Activated CD4-positive, alpha-beta T cell treated with anti-CD3 and anti-CD28 coated beads for 1 hour (primary cell): ENCODE measurements at places on chromosomes 11 and 22.

- no peak for DNase-seq
These were observed 25.5 kb downstream of the OR10A6 start for GRCh38 chr11:7905549-7905948.

DNA sequence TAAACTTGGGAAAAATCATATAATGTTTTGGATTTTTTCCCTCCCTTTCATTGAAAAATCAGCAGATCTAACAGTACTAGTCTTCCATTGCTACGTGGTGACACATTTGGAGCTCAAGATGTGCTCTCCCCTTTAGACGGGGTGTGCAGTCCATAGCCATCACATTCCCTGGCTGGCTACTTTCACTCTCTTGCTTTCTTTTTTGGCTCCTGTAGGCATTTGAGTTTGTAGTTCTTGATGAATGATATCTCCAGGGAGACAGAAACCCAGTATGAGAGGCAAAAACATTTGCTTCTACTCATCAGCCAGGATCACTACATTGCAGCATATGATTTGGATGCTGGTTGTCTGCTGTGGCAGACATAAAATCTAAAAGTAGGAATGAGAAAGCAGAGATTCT lies 12.1 kb downstream of the CCDC81 start:
- DNase-seq, result no peak

DNA sequence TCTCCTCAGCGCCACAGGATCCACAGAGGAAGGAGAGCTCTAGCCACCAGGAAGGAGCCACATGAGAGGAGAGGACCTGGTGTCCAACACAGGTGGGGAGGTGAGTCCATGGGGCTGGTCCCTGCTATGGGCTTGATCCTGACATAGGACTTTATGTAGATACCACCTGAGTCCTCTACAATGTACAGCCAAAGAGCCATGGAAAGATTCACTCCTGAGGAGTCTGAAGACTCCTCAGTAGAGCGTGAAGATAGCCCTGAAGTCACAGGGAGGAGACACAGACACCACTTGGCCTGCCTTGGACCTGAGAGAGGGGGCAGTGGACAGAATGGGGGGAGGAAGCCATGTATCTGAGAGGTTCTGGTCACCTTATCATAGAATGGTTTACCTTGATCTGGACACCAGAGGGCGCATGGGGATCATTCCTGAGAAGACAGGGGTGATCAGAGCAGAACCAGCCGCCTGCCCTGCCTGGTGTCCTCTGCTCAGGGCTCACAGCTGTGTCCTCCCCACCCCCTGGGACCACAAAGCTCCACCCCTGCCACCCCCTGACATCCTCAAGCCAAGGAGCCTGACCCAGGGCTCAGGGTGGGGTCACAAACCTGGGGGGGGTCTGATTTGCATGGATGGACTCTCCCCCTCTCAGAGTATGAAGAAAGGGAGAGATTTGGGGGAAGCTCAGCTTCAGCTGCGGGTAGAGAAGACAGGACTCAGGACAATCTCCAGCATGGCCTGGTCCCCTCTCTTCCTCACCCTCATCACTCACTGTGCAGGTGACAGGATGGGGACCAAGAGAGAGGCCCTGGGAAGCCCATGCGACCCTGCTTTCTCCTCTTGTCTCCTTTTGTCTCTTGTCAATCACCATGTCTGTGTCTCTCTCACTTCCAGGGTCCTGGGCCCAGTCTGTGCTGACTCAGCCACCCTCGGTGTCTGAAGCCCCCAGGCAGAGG lies 77.0 kb downstream of the ZNF280B start:
- peak; percentile 18 for DNase-seq

DNA sequence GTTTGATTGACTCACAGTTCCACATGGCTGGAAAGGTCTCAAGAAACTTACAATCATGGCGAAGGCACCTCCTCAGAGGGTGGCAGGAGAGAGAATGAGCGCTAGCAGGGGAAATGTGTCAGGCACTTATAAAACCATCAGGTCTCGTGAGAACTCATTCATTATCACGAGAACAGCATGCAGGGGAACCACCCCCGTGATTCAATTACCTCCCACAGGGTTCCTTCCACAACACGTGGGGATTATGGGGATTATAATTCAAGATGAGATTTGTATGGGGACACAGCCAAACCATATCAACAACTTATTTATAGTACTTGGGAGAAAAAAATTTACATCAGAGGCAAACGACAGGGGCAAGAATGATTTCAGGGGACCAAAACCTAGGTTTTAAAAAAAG lies 3.0 kb downstream of the ME3 start:
- no peak for DNase-seq

GRCh38 chr11:114031967-114032320 lies 27.6 kb upstream of the ZBTB16 start:
- no peak for DNase-seq

- DNase-seq, result no peak
These were observed 76.7 kb upstream of the NECTIN1 start for GRCh38 chr11:119805663-119806062.

DNA sequence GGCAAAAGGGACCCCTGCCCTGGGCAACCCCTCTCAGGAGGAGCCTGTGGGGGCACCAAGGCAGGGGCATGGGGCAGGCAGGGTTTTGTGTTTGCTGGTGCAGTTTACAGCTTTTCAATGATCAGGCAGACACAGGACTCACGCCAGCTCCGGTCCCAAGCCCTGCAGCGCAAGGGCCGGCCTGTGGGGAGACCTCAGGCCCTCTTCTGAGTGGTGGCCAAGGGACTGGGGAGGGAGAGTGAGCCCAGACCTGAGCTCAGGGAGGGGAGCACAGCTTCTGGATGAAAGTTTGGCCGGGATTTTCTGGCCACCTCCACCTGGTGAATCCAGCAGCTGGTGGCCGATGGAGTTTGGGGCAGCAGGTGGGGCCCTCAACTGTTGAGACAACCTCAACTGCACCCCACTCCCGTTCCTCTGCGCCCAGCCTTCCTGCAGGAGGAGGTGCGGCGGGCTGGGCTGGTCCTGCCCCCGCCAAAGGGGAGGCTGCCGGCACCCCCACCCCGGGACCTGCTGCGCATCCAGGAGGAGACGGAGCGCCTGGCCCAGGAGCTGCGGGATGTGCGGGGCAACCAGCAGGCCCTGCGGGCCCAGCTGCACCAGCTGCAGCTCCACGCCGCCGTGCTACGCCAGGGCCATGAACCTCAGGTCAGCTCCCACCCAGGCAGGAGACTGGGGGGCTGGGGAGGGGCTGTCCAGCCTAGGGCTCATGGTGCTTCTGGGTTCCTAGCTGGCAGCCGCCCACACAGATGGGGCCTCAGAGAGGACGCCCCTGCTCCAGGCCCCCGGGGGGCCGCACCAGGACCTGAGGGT lies 3.6 kb downstream of the TCIRG1 start:
- DNase-seq, result no peak

- no peak for DNase-seq
These were observed 810.7 kb downstream of the BRD1 start for GRCh38 chr22:49016909-49017481.

GRCh38 chr22:43230971-43231723 lies 44.2 kb upstream of the TTLL12 start:
- peak; percentile 53 for DNase-seq

GRCh38 chr11:62706850-62707247 lies 375 bp downstream of the BSCL2 start:
- no peak for DNase-seq

- no peak for DNase-seq
These were observed 76.8 kb upstream of the RTL6 start for GRCh38 chr22:44574640-44575380.

DNA sequence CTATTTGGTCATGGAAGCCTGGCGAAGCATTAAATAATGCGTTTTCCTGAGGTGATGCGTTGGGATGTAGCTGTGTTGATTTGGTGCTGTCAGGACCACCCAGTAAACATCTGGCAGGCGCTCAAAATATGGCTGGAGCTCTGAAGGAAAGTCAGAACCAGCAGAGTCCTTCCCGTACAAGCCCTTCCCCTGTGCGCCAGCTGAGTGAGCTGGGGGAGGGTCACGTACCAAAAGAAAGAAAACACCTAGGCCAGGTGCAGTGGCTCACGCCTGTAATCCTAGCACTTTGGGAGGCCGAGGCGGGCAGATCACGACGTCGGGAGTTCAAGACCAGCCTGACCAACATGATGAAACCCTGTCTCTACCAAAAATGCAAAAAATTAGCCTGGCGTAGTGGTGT lies 55.6 kb upstream of the CECR2 start:
- no peak for DNase-seq

- DNase-seq, result peak; percentile 61
These were observed 51.5 kb upstream of the LRRC32 start for GRCh38 chr11:76721755-76722677.

DNA sequence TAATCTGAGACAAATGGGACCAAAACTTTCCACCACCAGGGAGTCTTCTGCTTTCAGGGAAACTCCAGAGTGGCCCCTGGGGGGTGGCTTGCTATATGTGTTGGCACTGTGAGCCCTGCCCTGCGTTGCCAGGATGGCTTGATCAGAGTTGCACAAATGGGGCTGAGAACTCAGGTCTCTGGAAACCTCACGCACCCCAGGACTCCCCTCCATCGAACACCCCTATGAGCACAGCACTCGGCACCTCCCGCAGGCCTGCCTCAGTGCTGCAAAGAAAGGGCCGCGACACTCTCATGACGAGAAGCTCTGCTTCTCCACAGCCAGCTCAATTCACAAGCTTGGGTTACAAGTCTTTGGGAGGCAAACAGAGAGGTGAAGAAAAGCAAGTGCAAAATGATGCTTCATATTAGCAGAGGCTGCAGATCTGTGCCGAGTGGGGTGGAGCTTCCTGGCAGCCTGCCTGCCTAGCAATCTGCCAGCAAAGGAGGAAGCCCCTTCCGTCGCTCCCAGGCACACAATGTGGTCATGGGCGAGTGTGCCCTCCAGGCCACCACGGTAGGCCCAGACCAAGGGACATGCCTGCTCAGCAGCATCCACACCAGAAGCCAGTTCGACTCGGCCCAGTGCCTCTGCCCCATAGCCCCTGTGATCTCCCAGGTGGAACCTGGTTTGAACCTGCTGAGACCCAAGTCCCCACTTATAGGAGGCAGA lies 55.7 kb downstream of the MYH9 start:
- DNase-seq, result no peak

DNA sequence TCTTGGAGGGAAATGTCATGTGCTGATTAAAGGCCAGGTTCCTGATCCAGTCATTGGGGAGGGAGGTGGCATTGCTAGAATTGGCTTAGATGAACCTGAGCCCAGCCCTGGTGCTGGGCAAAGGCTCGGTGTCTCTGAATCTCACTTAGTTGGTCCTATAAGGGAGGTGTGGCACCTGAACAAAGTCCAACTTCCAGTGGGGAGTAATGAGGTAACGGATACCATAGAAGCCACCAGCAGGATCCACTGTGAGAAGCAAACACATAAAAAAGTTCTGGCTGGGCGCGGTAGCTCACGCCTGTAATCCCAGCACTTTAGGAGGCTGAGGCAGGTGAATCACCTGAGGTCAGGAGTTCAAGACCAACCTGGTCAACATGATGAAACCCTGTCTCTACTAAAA lies 26.6 kb downstream of the PRDM11 start:
- no peak for DNase-seq

- DNase-seq, result no peak
These were observed 157.6 kb upstream of the BLID start for GRCh38 chr11:122273476-122274191.

GRCh38 chr11:16942342-16942741 lies 71.9 kb downstream of the PLEKHA7 start:
- DNase-seq, result no peak

DNA sequence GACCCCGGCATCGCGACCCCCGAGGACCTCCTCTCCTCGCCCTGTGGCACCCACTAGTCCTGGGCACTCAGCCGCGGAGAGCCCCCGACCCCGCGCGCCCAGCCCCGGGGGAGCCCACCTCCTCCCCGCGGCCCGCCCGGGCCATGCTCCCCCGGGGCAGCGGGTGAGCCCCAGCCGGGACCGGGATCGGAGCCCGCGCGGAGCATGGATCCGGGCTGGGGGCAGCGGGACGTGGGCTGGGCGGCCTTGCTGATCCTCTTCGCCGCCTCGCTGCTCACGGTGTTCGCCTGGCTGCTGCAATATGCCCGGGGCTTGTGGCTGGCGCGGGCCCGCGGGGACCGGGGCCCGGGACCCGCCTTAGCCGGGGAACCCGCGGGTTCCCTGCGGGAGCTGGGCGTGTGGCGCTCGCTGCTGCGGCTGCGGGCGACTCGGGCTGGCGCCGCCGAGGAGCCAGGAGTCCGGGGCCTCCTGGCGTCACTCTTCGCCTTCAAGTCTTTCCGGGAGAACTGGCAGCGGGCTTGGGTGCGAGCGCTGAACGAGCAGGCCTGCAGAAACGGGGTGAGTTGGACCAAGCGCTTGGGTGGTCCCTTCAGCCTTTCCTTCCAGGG lies 498 bp downstream of the C2CD2L start:
- DNase-seq, result no peak

DNA sequence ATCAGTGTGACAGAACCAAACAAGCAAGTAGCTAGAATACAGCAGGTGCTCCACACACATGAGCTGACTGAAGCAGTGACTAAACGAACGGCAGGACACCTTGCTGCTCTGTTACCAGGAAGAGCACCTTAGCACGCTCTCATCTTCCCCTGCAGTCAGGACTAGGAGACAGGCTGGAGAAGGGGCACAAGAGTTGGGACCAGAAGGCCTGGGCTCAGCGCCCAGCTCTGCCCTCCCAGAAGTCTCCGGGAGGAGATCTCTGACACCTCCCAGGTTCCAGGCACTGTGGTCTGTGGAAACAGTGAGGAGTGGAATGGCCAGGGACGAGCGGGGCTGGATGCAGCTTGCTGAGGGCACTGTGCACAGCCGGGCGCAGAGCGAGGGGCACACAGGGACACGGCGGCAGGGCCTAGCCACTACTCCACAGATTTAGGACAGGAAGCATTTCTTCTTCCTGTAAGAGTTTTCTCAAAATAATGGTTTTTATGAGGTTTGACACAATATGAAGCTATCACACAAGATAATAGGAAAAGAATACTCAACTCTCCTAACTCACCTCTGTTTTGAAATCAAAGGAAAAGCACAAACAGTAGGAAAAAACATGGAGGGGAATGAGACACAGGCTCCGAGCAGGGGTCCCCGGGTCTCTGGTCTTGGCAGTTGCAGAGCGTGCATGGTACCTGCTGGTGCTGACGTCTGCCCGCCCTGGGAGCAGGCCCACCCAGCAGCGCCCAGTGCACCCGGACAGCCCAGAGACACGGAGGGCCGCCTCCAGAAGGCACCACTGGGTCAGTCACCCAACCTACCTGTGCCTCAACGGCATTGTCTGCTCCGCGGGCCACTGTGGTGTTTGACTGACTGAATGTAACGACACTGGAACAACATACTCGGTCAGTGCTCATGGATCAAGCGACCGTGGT lies 67.6 kb downstream of the NCAPD3 start:
- no peak for DNase-seq

- peak; percentile 69 for DNase-seq
These were observed at the start of gene VWA5A for GRCh38 chr11:124114942-124115781. Gene VWA5A, plus strand, starts transcription at chr11:124115450. Its CDS starts 2,062 bp downstream, at chr11:124117512.

- no peak for DNase-seq
These were observed 62.7 kb upstream of the NECTIN1 start for GRCh38 chr11:119791701-119792151.

DNA sequence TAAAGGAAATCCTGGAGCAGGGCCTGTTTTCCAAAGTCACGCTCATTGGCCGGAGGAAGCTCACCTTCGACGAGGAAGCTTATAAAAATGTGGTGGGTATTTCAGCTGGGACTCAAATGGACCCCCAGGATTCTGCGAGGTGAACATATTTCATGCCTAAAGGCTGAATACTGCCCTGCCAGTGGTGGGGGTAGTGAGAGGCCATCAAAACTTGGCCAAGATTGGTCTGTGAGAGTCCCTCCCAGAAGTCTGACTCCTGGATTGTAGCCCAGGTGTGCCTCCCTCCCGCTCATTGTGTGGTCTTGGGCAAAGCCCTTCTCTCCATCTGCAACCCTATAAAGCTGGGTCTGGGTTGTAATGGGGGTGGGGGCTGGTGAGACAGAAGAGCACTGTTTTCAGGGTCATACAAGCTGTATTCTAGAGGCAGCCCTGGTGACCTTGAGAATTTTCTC lies 853 bp downstream of the HTATIP2 start:
- no peak for DNase-seq

GRCh38 chr11:36022882-36023281 lies 79.0 kb downstream of the LDLRAD3 start:
- no peak for DNase-seq
